ENCODE measurements at places on chromosomes 2 and 18. TPM values are rescaled to one million over a fixed set of nuclear protein-coding genes. Genes with fewer than 3 reads are reported as not detected.

DCDC2C gene
- 0.13 TPM for total RNA-seq

SCN9A gene
- total RNA-seq: 0.51 TPM

MOCOS gene
- total RNA-seq: 0.13 TPM

FLACC1 gene
- 0.13 TPM for total RNA-seq

CHN1 gene
- 9.9 TPM for total RNA-seq

SEPTIN10 gene
- total RNA-seq: 107 TPM

Data from dermis microvascular lymphatic vessel endothelial cell (primary cell).